Spleen (tissue), 13 donors: ENCODE measurements at places on chromosomes 16 and 17. TPM values are rescaled to one million over a fixed set of nuclear protein-coding genes. Genes with fewer than 3 reads are reported as not detected.

DNA sequence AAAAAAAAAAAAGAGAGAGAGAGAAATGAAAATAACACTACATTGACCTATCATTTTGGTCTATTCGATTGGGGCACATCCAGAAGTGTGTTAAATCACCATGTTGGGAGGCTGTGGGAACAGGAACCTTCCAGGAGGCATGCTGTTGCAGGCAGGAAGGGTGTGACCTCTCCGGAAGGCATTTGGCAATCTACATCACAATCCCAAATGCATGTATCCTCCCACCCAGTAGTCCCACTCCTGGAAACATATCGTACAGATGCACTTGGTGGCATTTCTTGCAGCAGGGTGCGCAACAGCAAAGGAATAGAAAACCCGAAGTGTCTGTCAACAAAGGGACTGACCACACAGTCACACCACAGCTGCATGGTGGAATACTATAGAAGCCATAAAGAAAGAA lies 7.9 kb downstream of the PLLP start:
- DNase-seq: no peak

DNA sequence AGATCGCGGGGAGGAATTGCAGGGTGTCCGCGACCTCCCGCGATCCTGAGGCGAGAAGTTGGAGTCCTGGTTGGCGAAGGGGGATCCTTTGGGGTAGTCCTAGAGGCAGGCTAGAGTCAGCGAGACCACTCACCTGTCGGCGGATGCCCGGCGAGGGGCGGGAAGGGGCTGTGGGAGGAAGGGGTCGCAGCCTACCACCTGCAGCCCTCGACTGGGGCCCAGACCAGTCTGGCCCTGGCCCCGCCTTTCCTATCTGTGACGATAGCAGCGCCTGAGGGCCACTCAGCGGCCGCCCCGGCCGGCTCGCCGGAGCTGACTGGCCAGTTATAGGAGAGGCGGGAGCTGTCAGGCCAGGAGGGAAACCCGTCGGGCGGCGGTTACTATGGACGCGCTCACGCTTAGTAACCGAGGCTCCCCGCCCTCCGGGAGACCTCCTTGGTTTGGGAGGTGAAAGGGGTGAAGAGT lies at the start of gene TEKT3:
Gene TEKT3 (minus strand): TSS at position 213 of the 465 bp plus-strand sequence. CDS start 10,012 bp downstream, outside the sequence.
- DNase-seq: peak; percentile 85

Gene C17orf100
- 4.7 TPM for polyA plus RNA-seq

- no peak for DNase-seq
Observed at GRCh38 chr17:80971704-80972304, 19.8 kb upstream of the CHMP6 start.

- no peak for DNase-seq
Observed at GRCh38 chr17:51818777-51819176, 339.7 kb downstream of the CA10 start.

Gene PERCC1
- not detected for polyA plus RNA-seq

DNA sequence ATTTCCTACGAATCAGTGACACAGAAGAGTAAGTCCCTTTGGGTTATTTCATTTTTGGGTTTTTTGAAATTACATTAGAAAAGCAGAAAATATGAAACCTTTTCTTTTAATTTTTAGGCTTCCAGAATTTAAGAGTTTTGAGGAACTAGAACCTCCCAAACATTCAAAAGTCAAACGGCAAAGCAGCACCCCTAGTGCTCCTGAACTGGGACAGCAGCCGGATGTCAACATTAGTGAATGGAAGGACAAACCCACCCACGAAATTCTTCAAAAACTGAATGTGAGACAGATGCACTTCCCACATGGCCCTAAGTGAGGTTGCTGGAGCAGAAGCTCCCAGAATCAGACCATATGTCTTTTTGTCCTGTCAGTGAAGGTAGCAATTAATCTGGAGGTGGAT lies 199.4 kb downstream of the PHKB start:
- DNase-seq: no peak

Gene UNK
- 19.0 TPM for polyA plus RNA-seq

DNA sequence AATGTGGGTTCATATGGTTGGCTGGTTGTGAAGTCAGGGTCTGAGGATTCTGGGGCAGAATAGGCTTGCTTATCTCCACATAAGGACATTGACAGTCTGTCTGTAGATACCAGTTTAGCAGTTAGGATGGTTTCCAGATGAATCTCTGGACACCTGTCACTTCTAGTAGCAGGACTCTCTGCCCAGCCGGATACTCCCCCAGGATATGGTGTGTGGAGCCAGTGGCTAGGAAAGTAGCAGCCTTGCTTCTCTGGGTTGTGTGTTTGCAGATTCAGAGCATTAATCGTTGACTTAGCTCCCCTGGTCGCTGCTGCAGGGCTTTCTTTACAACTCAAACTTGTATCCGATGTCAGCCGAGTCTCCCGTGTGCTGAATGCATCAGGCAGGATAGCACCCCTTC lies 45.2 kb downstream of the CLEC16A start:
- no peak for DNase-seq

Gene VAT1L
- polyA plus RNA-seq: 0.02 TPM

Gene ZNF75A
- 24.2 TPM for polyA plus RNA-seq

DNA sequence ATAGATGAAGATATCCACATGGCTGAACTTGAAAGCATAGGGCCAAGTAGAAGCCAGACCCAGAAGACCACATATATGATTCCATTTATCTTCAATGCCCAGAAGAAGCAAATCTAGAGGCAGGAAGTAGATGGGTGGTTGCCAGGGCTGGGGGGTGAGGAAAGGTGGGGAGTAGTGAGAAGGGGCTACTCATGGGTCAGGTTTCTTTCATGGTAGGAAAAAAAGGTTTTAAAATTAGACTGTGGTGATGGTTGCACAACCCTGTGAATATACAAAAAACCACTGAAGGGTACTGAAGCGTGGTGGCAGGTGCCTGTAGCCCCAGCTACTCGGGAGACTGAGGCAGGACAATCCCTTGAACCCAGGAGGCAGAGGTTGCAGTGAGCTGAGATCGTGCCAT lies 5.4 kb downstream of the CD2BP2 start:
- peak; percentile 30 for DNase-seq

GRCh38 chr17:57783338-57783742 lies 38.2 kb upstream of the CCDC182 start:
- DNase-seq: peak; percentile 91

DNA sequence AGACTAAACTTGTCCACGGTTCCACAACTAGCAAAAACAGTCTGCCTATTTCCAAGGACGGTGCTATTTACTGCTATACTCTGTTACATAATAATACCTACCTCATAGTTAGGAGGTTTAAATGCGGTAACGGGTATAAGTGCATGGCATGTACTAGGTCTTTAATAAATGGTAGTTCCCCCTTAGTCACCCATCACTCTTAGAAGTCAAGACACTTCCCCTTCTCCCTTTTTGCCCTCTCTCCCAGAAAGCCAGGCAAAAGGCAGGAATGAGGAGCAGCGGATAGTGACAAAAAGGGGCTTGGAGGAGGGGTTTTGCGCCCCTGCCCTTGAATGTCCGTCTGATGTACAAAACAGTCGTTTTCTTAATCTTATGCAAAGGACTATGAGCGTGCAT lies 1.1 kb upstream of the LSM12 start:
- peak; percentile 54 for DNase-seq

Gene ZNF778
- 1.8 TPM for polyA plus RNA-seq

Gene RNF167
- 129 TPM for polyA plus RNA-seq

DNA sequence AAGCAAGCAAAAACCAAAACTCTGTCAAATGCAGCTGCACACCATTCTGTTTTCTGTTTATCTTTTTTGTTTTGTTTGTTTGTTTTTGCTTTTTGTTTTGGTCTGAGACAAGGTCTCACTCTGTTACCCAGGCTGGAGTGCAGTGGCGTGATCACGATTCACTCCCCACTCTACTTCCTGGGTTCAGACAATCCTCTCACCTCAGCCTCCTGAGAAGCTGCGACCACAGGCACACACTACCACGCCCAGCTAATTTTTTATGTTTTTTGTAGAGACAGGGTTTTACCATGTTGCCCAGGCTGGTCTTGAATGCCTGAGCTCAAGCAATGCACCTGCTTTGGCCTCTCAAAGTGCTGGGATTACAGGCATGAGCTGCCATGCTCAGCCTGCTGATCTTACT lies 19.3 kb upstream of the SLFN13 start:
- DNase-seq: no peak

Gene OR1A1
- polyA plus RNA-seq: not detected
